ENCODE measurements at places on chromosomes 5 and 9.

DNA sequence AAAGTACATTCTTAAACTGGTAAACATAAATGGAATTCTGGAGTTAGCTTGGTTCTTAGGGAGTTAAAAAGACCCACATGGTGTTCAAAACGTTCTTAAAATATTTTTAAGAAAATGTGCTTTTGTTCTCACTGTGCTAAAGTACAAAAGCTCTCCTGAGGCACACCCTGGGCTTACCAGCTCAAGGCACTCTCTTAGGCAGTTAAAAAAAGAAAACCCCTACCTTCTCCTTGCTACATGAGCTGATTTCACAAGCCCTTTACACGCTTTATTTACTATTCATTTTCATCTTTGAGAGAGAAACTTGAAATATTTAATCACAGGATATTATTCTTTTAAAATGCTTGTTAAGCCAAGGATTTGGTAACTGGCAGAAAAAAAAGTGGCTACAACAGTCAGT is 723.3 kb upstream of the GRAMD2B start:
- no peak for DNase-seq

GRCh38 chr5:35004200-35004599 is 43.5 kb downstream of the AGXT2 start:
- DNase-seq: no peak

- no peak for DNase-seq
These were observed 48.5 kb upstream of the ANKRD55 start for GRCh38 chr5:56281489-56282165.

DNA sequence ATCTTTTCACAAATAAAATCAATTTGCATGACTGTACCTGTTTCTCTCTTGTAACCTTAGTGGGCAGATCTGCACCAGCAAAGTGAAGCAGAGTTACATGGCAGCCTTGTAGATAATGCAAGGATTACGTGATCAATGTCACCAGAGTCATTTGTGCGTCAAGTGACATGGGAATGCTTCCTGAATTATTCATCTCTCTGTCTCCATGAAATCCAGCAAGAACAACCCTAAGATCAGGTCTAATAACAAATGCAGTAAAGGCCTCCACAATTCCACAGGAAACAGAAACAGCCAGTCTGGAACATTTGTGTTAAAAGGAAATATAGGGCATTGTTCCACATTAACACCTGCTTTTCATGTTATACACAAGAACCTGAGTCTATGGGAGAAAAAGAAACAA is 7.8 kb downstream of the GZMA start:
- no peak for DNase-seq

DNA sequence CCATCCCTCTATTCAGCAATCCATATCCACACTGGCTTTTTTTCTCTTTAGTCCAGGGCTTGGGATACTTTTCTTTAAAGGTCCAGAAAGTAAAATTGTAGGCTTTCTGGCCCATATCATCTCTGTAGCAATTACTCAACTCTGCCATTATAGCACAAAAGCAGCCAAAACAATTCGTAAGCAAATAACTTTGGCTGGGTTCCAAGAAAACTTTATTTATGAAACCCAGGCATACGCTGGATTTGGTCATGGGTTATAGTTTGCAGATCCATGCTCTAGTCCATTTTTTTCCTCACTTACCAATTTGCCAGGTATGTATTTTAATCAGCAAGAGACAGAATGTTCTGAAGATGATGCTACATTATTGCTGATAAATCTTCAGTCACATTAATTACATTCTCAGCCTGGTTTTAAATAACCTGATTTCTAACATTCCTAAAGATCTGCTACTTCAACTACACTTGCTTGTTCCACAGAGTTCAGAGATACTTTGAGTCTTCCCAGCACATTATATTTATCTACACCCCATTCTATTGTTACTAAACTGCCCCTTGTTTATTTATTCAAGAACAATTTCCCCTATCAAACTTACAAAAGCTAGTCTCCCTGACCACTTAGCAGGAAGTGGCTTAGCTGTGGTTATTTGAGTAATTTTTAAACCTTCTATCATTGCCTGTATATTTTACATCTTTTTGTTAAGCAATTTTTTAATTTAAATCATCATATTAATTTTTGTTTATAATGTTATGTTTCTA is 161.0 kb downstream of the ISL1 start:
- DNase-seq: no peak

GRCh38 chr5:30690931-30691330 is 502.6 kb upstream of the CDH6 start:
- no peak for DNase-seq

DNA sequence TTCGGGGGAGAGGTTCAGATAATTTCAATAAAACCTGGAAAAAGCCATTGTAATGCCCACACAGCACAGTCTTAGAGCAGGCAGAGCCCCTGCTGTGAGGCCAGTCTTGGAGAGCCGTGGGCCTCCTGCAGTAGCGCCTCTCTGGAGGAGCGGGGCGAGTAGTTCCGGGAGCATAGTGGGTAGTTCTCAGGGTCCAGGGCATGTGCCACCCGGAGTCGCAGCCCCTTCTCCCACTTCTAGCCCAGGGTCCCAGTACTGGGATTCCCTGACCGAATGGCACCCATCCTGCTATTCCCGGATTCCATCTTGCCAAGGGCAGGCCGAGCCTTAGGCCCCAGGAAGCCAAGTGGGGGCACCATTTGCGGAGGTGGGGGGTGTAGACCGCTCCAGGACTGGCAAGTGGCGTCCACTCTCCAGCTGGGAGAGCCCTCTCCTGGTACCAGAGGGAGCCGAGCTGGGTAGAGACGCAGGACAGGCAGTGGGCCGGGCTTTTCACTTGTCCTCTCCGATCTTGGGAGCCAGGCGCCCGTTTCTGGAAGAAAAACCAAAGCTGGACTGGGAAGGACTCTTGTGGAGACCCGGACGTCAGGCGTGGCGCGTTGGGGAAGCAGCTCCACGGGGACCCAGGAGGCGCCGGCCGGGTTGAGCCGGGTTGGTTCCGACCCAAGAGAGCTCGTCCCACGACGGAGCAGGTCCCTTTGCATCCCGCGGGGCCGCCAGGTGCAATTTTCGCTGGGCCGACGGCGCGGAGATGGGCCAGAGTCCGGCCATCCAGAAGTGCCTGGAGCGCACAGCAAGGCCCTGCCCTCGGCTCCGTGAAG is 12.1 kb downstream of the PROP1 start:
- DNase-seq: no peak

- DNase-seq: no peak
These were observed 9.3 kb downstream of the SLC27A6 start for GRCh38 chr5:128974567-128974966.

GRCh38 chr5:155466851-155467250 is 453.3 kb downstream of the KIF4B start:
- no peak for DNase-seq

- no peak for DNase-seq
These were observed 3.3 kb upstream of the TSLP start for GRCh38 chr5:111068213-111068612.

DNA sequence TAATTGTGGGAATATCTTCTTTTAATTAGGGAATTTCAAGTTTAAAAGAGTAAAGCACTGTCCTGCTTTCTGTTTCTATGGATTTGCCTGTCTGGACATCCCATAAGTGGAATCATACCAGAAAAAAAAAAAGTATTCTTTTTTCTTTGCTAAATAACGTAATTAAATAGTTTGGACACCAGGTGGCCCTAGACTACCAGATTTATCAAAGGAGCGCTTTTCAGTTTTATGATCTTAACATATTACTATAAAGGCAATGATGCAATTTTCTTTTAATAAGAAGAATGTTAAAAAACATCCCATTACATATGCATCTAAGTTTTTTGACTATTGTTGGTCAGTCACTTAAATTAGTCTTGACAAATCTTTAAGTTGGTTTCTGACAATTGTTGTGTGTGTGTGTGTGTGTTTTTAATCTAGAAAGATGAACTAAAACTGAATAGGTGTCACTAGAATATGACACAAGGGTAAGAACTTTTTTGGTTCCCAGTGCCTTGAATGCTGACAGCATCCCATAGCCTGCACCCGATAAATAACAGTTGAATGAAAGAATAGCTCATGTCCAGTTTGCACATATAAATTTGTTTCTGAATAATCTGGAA is 49.5 kb downstream of the C5orf22 start:
- no peak for DNase-seq

- no peak for DNase-seq
These were observed 165.3 kb upstream of the FBXL7 start for GRCh38 chr5:15334551-15335266.

GRCh38 chr5:61301341-61302199 is 30.5 kb upstream of the ZSWIM6 start:
- DNase-seq: no peak

DNA sequence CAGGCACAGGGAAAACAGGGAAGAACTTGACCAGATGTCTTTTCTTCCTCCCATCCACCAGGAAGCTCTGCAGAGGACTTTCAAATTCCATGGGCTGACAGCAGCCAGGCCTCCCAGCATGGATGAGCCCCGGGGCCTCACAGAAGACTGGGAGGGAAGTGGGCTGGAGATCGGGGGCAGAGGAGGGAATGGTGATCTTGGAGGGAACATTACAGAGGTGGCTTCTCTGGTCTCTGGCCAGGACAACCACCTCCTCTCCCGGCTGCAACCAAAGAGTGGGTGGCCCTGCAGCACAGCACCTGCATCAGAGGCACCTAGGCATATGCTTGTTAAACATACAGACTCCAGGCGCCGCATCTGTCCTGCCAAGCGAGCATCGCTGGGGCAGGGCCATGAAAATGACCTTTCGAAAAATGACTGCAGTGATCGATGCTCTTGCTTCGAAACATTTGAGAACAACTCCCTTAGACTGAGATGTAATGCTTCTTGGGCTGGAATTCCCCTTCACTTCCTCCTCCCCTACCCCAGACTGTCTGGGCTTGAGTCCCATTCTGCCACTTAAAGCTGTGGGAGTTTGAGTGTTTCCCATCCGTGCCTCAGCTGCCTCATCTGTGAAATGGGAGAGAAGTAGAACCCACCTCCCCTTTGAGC is 68.7 kb upstream of the UNC5A start:
- no peak for DNase-seq

DNA sequence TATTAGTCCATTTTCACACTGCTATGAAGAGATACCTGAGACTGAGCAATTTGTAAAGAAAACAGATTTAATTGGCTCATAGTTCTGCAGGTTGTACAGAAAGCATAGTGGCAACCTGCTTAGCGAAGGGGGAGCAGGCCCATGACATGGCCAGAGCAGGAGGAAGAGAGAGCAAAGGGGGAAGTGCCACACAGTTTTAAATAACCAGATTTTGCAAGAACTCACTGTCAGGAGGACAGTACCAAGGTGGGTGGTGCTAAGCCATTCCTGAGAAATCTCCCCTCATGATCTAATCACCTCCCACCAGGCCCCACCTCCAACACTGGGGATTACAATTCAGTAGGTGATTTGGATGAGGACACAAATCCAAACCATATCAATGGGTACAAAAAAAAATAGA is 16.8 kb upstream of the PCSK5 start:
- DNase-seq: no peak

DNA sequence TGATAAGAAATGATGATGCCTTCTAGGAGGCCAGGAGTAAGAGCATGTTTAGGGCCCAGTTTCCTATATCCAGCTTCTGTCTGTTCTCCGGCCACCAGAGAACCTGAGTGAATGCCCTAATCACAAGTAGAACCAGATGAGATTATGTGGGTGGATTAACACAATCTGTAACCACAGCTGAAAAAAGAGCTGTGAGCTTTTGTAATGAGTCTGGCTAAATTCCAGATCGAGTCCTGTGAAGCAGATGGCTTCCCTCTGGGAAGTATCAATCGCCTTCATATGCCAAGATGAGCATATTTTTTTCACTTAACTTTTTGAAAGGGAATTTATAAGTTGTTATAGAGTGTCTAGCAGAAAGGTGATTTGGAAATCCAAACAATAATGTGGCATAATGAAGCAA is 99.8 kb downstream of the NNT start:
- DNase-seq: no peak

Measured in stimulated activated CD4-positive, alpha-beta T cell treated with anti-CD3 and anti-CD28 coated beads, Interleukin-4, amount 100 ng/mL, for 48 hours (primary cell).